ENCODE measurements at places on chromosomes 3 and 15. TPM values are rescaled to one million over a fixed set of nuclear protein-coding genes. Genes with fewer than 3 reads are reported as not detected.

GRCh38 chr15:64127521-64128270, 23.8 kb upstream of the SNX22 start:
- H3K27ac ChIP-seq: no peak overlapping the region
- peaks cover 1% of the 10 kb centered on the region for H3K4me1 ChIP-seq
- H3K4me3 ChIP-seq: no peak overlapping the region
- H3K27me3 ChIP-seq: no peaks in the 10 kb centered on the region
- peaks cover 44% of the 10 kb centered on the region for H3K36me3 ChIP-seq
- DNase-seq: no peak

GRCh38 chr15:89052474-89052873, 35.8 kb upstream of the ABHD2 start:
- no peaks in the 10 kb centered on the region for H3K36me3 ChIP-seq
- no peak for DNase-seq
- H3K4me3 ChIP-seq: no peak overlapping the region
- no peak overlapping the region for H3K27ac ChIP-seq

DNA sequence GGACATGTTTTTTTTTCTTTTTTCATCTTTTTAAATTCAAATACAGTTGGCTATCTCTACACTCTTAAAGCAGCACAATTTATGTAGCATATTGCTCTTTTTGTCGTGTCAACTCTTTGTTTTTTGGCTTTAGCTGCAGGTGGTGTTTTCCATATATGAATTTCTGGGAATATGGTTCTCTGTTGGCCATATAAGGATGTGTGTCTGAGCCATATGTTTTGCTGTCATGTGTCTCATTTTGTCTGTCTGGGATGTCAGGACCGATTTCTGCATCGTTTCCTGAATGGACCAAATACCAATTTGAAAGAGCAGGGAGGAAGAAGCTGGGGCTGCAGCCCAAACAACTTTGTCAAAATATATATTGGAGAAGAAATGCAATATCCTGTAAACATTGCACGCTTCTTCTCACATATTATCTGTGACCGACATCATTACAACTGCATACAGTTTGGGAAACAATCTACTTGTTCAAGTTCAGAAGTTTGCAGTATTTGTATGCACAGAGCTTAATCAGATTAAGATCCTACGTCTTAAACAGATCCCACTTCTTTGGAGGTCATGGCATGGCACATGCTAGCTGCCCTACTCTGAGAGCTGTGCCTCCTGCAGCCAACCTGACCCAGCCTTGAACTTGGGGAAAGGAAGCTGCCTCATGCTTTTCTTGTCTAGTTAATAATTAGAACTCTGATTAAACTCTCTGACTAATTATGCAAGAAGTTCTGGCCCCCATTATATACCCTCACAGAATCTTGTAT, 4.0 kb upstream of the SATB1 start:
- DNase-seq: no peak
- H3K36me3 ChIP-seq: no peaks in the 10 kb centered on the region
- peaks cover 15% of the 10 kb centered on the region for H3K27me3 ChIP-seq

DNA sequence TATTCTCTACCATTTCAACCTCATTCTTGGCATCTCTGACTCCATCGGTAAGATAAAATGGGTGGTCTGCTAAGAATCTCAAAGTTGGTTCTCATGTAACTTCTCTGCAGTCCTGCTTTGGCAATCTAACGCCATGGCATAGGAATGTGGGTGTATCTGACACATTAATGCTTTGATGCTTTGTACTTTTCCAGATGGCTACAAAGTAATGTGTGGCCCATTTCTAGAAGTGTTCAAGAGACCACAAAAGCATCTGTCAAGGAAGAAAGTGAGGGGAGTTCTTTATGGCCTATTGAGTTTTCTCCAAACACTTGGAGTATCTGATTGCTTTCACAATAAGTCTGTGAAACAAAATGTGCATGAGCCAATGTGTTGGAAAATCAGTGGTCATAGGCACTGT, 339.9 kb upstream of the TGFBR2 start:
- no peak overlapping the region for H3K27ac ChIP-seq
- no peaks in the 10 kb centered on the region for H3K36me3 ChIP-seq
- H3K27me3 ChIP-seq: no peaks in the 10 kb centered on the region

Gene TNNC1
- total RNA-seq: 31.3 TPM

- H3K27me3 ChIP-seq: no peaks in the 10 kb centered on the region
- H3K27ac ChIP-seq: no peak overlapping the region
- no peak overlapping the region for H3K4me3 ChIP-seq
- H3K4me1 ChIP-seq: no peaks in the 10 kb centered on the region
These were observed 53.1 kb downstream of the GMNC start for GRCh38 chr3:190809351-190809750.

DNA sequence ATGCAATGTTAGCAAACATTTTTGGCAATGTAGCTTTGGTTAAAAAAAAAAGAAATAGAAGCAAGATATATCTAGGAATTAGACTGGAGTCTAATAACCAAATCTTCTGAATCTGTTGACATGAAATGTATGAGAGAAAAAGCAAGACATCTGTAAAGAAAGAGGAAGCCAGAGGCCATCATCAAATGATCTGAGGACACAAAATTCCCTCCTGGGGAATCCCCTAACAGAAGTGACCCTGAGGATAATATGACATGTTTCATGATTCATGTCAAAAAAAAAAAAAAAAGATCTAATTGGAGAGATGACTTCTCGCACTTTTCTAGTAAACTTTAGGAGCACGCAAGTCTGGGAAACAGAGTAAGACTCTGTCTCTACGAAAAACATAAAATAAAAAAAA, 70.9 kb downstream of the IMPG2 start:
- H3K4me1 ChIP-seq: no peaks in the 10 kb centered on the region
- no peak for DNase-seq
- H3K27me3 ChIP-seq: no peaks in the 10 kb centered on the region
- H3K27ac ChIP-seq: no peak overlapping the region
- H3K4me3 ChIP-seq: no peak overlapping the region

- peak; percentile 46 for DNase-seq
- no peaks in the 10 kb centered on the region for H3K27me3 ChIP-seq
- peak overlapping the region; percentile 68 for H3K27ac ChIP-seq
- no peaks in the 10 kb centered on the region for H3K36me3 ChIP-seq
These were observed 136.0 kb upstream of the CCDC54 start for GRCh38 chr3:107241217-107241616.

GRCh38 chr15:39127151-39127790, 453.6 kb upstream of the THBS1 start:
- H3K27ac ChIP-seq: no peak overlapping the region
- H3K36me3 ChIP-seq: no peaks in the 10 kb centered on the region
- no peak overlapping the region for H3K4me3 ChIP-seq
- no peaks in the 10 kb centered on the region for H3K4me1 ChIP-seq
- no peak for DNase-seq
- H3K27me3 ChIP-seq: no peaks in the 10 kb centered on the region

DNA sequence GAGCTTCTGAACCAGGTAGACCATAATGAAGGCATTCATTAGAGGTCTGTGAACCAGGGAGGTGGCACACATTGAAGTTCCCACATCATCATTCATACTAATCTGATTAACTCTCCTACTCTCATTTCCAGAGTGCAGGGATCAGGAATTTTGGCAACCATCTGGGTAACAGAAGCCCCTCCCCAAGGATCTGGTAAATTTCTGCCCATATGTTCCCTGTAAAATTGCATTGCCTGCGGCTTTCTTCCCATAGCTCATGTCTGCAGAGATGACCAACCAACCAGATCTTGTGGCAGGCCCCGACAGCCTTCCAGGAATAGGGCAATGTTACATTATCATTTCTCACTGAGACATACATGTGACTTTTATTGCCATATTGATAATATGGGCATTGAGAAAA, 111.4 kb upstream of the CHL1 start:
- DNase-seq: no peak
- H3K36me3 ChIP-seq: no peaks in the 10 kb centered on the region
- H3K27me3 ChIP-seq: no peaks in the 10 kb centered on the region
- H3K4me3 ChIP-seq: no peak overlapping the region

Gene ZNF621
- 25.4 TPM for total RNA-seq

Gene PCLAF
- 4.7 TPM for total RNA-seq

DNA sequence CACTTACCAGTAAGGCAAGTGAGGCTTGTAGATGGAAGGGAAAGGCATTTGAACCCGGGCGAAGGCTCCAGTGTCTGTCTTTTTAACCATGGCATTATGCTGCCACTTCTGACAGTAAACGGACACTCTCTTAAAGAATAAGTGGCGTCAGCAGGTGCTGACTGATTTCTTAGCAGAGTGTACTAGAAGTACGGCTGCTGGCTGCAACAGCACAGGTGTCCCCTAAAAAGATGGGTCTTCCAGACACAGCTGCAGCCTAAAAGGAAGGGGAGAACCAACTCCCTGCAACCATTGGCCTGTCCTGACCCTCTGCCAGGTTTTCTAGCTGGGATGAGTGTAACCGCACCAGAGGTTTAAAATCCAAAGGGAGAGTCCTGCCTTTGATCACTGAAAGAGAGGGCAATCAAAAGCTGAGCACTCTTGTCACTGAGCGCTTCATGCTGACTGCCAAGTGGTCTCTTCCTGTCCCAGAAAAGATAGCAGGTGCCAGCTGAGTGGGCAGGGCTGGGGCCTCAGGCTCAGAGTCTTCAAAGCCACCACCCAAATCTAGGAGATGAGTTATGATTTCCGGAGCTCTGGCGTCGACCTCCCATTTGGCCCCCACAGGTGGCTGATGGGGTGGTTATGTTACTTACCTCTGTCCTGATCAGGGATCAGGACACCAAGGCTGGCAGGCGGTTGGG, 255.8 kb downstream of the SLCO3A1 start:
- H3K27me3 ChIP-seq: no peaks in the 10 kb centered on the region
- H3K27ac ChIP-seq: no peak overlapping the region
- no peak overlapping the region for H3K4me3 ChIP-seq
- DNase-seq: no peak
- H3K4me1 ChIP-seq: peaks cover 3% of the 10 kb centered on the region

Gene PLA2G4B
- total RNA-seq: 8.4 TPM

GRCh38 chr15:70492240-70493177, 270.8 kb downstream of the UACA start:
- no peak overlapping the region for H3K4me3 ChIP-seq
- no peak overlapping the region for H3K27ac ChIP-seq
- no peaks in the 10 kb centered on the region for H3K27me3 ChIP-seq
- peaks cover 2% of the 10 kb centered on the region for H3K4me1 ChIP-seq

Gene DNAJB11
- 46.1 TPM for total RNA-seq

DNA sequence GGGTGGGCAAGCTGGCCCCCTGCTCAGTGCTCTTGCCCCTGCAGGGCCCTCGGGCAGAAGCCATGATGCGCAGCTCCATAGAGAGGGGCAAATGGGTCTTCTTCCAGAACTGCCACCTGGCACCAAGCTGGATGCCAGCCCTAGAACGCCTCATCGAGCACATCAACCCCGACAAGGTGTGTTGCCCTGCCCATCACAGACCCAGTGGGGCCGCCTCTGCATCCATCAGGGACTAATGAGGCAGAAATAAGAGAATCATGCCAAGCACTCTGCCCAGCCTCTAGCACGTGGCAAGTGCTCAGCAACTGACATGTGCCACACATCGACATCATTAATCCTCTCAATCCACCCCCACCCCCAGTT, 49.4 kb downstream of the SEMA3G start:
- H3K36me3 ChIP-seq: peaks cover 6% of the 10 kb centered on the region
- DNase-seq: no peak
- no peak overlapping the region for H3K27ac ChIP-seq
- no peaks in the 10 kb centered on the region for H3K4me1 ChIP-seq
- no peak overlapping the region for H3K4me3 ChIP-seq

Data from lung (tissue), 17 donors.